KG1 (cell line): ENCODE measurements at places on chromosomes 16 and 17.

DNA sequence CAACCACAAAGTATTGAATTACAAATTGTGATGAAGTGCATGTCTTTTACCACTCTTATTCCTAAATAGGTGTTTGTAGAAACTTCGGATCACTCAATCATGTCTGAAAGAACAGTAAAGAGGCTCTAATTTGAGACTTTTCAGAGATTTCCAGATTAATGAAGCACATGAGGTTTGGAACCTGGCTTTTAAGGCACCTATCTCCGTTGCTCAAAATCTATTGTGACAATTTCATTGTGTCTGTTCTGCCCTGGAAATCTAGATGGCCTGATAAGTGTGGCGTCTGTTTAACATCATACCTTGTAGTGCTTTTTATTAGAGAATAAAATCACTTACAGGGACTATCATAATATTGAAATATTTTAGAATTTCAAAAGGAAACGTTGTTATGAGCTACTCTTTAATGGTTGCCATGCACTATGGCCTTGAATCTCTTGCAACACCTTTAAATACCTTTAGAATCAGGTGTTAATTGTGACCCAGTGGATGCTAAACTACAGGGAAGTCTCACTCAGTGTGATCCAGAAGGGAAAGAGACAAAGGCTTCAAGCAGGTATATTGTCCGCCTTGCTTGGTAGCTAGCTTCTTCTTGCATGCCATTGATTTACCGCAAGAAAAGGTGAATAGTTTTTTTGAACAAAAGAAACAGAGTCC is 210.3 kb downstream of the CNTNAP4 start:
- no peak for DNase-seq

DNA sequence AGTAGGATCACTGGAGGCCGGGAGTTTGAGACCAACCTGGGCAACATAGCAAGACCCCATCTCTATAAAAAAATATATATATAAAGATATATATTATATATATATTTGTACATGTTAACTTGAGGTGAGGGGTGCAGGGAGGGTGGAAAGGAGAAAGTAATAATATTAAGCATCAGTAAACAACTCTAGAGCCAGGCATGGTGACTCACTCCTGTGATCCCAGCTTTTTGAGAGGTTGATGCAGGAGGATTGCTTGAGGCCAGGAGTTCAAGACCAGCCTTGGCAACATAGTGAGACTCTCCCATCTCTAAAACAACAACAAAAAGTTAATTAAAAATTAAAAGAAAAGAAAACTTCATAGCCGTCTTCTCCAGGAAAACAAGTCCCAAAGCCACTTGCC is 61.7 kb upstream of the SMURF2 start:
- no peak for DNase-seq

- no peak for DNase-seq
Observed at GRCh38 chr17:58364270-58364942, 12.4 kb upstream of the SUPT4H1 start.

GRCh38 chr16:2663553-2664546 is 18.5 kb upstream of the KCTD5 start:
- DNase-seq, result no peak

GRCh38 chr17:4837471-4838308 is 4.5 kb downstream of the MINK1 start:
- DNase-seq, result no peak

- no peak for DNase-seq
Observed at GRCh38 chr17:46108120-46108519, 85.1 kb downstream of the KANSL1 start.

DNA sequence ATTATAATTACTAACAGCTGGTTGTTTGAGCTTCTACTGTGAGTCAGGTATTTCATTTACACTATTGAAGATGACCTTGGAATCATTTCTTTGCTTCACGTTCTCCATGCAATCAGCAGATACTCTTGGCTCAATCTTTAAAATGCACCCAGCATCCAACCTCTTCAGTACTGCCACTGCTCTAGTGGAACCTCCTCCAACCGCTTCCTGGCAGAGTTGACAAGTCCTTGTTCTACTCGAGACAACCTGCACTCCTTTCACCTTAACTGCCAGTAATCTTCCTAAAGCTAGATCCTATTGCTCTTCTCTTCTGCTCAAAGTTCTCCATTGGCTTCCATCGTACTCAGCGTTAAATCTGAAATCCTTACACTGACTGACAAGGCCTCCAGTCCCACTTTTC is 86.5 kb downstream of the SYCE1L start:
- DNase-seq, result no peak

GRCh38 chr17:58317421-58318064 is 11.1 kb downstream of the TSPOAP1 start:
- peak; percentile 16 for DNase-seq

GRCh38 chr17:79243603-79243990 is 169.0 kb downstream of the ENGASE start:
- no peak for DNase-seq

DNA sequence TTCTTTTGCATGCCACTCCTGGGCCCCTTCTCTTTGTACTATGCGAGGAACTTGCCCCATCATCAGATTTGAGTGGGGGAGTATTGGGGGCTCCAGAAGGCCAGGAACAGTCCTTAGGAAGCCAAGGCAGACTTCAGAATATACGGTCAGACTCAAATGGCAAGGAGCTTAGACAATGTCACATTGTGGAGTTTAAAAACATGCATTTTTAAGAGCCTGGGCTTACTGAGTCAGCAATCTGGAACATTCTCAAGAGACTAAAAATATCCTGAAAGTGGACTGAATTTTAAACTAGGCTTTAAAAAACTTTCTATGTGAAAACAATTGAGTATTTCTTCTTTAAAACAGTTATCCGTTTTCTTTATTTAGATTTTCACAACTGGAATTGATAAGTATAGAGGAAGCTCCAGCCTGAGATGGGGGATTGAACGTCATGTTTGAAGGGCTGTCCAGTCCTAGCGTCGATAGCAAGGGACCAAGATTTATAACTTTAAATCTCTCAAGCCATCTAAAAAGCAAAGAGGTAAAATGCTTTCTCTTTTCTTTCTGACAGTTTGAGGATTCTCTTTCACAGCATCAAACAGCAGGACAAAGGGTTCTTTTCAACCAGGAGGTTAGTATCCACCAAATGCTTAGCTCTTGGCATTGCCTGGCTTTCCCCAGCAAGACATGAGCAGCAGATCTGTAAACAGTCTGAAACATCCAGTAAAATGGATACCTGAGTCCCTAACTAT is 45.8 kb upstream of the CDRT4 start:
- DNase-seq, result no peak

DNA sequence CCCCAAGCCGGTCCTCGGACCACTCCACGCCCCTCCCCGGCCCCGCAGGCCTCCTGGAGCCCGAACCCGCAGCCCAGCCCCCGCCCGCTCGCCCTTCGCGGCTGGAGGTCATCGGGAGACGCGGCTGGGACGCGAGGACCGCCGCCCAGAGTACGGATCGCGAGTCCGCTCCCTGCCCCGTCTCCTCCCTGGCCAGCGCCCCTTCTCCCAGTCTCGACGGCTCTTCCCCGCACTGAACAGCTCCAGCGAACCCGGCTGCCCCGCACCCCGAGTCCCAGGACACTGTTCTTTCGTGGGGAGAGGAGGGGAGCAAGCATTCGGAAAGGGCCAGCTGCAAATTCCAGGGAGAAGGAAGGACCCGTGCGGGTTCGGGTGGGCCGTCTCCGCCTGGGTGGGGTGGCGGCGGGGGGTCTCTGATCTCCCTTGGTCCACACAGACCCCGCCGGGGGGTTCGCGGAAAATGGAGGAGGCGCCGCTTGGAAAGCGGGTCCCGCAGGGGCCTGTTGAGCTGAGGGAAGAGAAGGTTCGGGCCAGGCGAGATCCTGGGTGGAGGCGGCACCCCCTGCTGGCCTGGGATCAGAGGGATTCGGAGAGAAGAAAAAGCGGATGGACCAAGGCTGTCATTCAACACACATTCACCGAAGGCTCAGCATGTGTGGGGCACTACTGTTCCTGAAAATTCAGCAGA is 632 bp upstream of the RTN4RL1 start:
- DNase-seq, result no peak

GRCh38 chr17:31494259-31495021 is 103.0 kb downstream of the RAB11FIP4 start:
- peak; percentile 49 for DNase-seq

DNA sequence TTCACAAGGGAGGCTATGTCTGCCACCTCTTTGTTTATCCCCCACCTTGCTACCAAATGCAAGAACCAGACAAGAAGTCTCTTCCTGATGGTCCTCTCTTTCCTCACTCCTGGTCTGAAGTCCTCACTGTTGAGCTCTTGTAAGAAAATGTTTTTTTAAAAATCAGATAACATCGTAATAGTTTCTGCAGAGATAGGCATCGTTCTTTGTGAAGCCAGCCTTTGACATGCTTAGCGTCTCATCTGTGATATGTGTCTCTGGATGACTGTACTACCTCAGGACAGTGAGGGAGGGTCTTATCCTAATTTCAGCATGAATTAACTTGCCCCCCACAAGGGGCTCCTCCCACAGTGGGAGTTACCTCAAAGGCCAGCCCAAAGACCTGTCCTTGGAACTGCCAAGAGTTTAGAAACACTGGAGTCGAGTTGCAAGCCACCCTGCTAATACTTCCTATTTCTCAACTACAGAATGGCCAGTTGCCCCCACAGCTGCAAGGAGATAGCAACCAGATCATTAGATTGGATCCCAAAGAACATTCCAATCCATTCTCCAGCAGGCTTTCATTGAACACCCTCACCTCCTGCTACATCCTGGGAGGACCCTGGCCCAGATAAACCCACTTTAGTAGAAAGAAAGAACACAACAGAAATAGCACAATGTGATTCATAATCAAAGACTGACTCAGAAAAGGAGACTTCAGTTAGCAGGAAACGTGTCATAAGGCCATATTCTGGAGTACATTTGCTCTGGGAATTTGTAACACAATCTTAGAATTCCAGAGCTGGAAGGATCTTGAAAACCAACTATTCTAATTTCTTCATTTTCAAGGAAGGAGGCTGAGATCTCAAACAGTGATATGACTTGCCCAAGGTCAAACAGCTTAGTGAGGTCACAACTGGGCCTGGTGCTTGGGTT is 151.0 kb downstream of the IRX3 start:
- no peak for DNase-seq

- DNase-seq, result no peak
Observed at GRCh38 chr17:71846561-71847110, 274.2 kb upstream of the SOX9 start.

- DNase-seq, result no peak
Observed at GRCh38 chr16:983044-984030, 1.8 kb downstream of the SOX8 start.

DNA sequence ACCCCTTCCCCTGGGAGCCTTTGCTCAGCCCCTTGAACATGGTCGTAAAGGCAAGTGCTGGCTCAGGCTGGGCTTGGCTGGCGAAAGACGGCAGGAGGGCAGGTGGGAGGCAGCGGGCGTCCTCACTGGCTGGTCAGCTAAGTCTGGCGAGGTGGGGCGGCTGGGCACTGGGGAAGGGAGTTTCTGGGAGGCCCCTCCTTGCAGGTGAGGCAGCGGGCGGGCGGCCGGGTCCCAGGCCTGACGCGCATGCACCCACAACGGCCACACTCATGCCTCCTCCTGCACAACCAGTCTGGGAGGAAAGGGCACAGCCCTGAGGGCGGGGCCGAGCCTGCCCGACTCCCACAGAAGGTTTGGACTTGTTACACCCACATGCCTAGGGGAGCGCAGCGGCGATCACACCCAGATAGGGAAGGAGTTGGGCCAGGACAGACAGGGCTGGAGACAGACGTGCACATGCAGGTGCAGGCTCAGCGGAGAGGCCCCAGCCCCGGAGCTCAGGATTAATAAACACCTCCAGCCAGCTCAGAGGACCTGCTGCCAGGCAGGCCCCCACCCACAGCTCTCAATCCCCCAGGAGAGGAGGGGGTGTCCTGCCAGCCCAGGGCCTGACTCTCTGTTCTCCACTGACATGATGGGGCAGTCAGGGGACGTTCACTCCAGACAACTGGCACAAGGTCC is at the start of gene EVPL:
EVPL (minus strand) TSS at position 148 of the 681 bp plus-strand sequence; CDS start at position 40, 108 bp downstream.
- DNase-seq, result peak; percentile 22

- no peak for DNase-seq
Observed at GRCh38 chr16:58128711-58129096, 477 bp downstream of the CFAP20 start.

DNA sequence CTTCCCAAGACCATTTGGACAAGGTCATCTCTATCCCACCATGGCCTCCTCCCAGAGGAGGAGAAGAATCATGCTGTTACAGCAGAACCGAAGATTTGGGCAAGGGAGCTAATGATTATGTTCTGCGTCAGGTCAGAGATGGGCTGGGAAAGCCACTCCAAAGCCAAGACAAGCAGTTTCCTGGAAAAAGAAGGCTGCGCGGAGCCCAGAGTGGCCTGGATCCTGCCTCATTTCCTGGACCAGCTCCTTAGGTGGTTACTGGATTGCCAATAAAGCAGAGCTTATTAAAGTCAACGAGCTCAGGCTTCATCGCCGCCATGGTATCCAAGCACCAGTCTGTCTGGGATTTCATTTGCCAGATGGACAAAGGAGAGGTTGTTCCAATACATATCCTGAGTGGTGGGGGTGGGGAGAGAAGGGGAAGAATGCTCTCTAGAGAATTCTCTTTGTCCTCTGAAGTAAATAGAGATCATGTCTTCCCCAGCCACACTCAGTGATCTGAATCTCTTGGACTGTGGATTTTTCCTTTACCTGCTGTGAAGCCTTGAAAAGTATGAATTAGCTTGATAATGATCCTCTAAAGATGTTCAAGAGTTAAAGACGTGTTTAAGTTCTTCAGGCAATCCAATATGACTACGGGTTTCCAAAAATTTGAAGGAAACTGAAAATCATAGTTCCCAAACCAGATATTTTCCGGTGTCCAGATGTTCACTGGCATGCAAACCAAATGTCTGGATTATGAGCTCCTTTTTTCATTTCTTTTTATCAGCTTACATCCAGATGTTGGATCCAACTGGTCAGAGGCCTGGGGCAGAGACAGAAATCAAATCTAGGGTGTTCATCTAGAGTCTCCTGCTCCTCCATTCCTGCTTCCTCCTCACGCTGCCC is 17.7 kb downstream of the PRAC1 start:
- DNase-seq, result no peak

DNA sequence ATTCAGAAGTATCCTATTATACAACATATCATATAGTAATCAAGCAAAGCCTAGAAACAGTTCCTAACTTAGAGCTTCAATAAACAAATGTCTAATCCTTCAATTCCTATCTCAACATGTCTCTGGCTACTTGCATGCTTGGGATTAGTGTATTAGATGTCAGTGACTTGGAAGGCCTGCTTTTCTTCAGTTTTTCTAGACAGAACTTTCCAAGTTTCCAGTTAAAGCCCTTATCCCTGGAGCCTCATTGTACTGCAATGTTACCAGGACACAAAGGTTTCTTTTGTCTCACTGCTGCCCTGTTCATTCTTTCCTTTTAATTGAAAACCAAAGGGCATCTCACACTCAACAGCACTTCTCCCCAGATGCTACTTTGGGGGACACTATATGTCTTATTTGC is 16.5 kb downstream of the PSME3IP1 start:
- DNase-seq, result no peak

DNA sequence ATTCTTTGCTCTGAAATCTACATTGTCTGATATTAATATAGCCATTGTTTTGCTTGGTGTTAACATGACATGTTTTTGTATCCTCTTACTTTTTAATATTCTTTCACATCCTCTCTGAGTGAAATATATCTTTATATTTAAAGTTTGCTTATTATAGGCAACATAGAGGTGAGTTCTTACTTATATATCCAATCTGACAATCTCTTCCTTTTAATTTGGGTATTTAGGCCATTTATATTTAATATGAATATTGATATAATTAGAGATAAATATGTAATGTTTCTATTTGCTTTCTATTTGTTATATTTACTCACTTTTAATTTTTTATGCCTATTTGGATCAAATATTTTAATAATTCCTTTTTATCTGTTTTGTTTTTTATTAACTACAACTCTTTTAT is 554.1 kb upstream of the SALL1 start:
- DNase-seq, result no peak
